ENCODE measurements at places on chromosomes 1 and 21.

DNA sequence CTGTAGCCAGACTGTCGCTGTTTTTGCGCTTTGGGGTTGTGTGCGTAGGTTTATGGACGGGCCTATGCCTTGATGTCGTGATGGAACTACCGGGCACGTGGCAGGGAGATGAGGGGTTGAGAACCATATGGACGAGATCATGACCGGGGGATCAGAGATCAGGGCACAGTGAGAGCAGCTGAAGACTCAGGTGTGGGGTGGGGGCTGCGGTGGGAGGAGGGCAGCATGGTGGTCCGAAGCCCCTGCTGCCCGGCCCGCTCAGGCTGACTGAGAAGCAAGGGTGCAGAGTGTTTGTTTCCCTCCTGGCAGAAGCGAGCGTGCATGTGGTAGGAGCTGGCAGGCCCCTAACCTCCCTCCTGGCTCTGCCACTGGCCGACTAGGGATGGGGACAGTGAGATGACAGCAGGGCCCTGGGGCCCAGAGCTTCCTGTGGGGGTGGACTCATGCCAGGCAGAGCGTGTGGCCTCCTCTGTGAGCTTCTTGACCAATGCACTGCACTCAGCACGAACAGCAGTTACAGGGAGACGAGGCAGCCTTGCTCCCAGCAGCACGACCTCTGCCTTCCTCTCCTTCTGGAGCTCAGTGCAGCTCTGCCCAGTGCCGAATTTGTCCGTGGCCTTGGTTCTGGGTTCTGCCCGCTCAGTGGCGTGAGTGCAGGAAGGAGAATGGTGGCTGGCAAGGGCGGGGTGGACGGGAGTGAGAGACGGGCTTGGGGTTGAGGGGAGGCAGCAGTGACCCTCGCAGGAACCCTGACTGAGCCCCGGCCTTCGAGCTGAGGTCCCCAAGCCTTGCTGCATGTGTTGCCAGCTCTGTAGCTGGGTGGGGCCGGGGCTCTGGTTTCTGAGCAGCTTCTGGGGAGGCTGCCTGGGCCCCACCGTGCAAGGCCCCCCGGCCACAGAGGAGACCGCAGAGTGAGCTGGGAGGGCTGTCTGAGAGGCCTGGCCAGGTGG, 22.2 kb upstream of the LRRC3 start:
- no peak for DNase-seq

GRCh38 chr1:2976180-2976562, 45.1 kb upstream of the ACTRT2 start:
- DNase-seq: no peak

GRCh38 chr1:3074297-3074741, 5.3 kb downstream of the PRDM16 start:
- DNase-seq: no peak

- peak; percentile 18 for DNase-seq
Measured at GRCh38 chr1:201888282-201889089, at the start of gene SHISA4. TSS of gene SHISA4 (plus strand) at chr1:201888898. CDS start at chr1:201888995, 97 bp downstream.

- DNase-seq: no peak
Measured at GRCh38 chr1:174920093-174920492, 79.7 kb upstream of the CACYBP start.

DNA sequence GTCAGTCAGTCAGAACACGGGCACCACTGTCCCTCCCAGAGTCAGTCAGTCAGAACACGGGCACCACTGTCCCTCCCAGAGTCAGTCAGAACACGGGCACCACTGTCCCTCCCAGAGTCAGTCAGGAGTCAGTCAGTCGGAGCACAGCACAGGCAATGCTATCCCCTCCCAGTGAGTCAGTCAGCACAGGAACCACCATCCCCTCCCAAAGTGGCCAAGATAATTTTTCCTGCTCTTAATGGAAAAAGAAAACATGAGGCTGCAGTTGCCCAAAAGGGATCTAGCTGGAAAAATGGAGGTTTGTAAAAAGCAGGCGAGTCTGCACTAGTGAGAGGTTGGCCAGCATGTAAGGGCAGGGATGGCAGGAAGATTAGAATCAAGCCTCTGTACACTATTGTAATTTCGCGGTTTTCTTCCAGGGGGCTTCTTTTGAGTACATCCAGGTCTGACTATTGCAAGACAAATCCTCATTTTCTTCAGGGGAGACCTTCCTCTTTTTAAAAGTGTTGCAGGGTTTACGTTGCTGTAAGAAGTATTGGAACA, 213.8 kb downstream of the SIPA1L2 start:
- DNase-seq: no peak

- no peak for DNase-seq
Measured at GRCh38 chr1:85295006-85295431, 18.6 kb upstream of the BCL10 start.

DNA sequence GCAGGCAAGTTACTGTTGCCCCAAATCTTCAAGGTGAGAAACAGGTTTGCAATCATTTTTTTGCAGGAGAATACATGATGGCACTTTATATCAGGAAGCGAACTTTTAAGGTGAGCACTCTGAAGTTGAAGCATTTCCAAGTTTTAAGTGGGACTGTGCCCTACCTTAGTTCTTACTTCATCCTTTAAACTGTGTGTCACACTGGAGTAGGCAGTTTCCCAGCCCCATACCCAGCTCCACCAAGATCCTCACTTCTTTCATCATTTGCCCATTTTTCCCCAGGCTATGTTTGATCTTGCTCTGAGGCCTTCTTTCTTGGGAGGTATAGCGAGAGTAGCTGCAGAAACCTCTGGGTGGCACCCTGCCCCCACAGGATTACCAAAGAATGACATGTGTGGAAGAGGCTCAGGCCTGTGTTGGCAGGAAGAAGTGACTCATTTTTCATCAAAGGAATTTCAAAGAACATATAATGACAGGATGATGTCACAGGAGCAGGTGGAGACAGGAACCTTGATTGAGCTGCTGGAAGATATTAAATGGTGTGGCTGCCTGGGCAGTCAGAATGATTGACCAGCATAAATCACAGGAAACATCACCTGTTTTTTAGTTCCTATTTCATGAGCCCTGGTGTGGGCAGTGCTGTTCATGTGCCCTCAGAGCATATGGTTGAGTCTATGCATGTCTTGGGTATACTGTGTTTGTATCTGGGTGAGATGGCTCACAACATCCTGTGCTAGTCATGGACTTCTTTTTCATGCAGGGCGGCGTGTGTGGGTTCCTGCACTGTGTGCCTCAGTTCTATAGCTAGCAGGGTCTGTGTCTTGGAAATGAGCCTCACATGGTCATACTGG, 20.8 kb upstream of the MACF1 start:
- peak; percentile 93 for DNase-seq

- no peak for DNase-seq
Measured at GRCh38 chr1:190679983-190680382, 202.3 kb upstream of the BRINP3 start.

- DNase-seq: no peak
Measured at GRCh38 chr1:87720561-87720960, 391.9 kb downstream of the LMO4 start.

- DNase-seq: peak; percentile 65
Measured at GRCh38 chr1:234987415-234988154, 141.1 kb downstream of the TOMM20 start.

- DNase-seq: no peak
Measured at GRCh38 chr1:36217670-36218069, 6.6 kb upstream of the THRAP3 start.

DNA sequence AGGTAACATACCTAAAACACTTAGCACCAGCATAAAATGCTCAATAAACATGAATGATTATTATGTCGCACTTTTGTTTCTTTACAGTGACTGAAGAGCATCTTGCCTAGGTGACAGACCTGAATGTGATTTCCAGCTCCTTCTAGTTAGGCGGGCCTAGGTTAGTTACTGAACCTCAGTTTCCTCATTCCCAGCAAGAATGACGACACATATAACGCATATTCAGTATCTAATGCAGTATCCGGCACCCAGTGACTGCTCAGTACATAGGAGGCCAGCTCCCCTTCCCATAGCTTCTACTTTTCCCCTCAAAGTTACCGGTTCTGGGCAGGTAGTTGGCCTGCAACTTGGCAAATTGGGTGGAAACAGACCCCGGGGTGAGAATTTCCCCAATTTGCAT, 763 bp downstream of the AUNIP start:
- DNase-seq: no peak

GRCh38 chr1:209038735-209039134, 544.8 kb upstream of the CAMK1G start:
- DNase-seq: no peak

GRCh38 chr1:216843409-216843808, 120.2 kb upstream of the ESRRG start:
- no peak for DNase-seq

GRCh38 chr1:24327891-24328290, 8.7 kb downstream of the GRHL3 start:
- DNase-seq: no peak

DNA sequence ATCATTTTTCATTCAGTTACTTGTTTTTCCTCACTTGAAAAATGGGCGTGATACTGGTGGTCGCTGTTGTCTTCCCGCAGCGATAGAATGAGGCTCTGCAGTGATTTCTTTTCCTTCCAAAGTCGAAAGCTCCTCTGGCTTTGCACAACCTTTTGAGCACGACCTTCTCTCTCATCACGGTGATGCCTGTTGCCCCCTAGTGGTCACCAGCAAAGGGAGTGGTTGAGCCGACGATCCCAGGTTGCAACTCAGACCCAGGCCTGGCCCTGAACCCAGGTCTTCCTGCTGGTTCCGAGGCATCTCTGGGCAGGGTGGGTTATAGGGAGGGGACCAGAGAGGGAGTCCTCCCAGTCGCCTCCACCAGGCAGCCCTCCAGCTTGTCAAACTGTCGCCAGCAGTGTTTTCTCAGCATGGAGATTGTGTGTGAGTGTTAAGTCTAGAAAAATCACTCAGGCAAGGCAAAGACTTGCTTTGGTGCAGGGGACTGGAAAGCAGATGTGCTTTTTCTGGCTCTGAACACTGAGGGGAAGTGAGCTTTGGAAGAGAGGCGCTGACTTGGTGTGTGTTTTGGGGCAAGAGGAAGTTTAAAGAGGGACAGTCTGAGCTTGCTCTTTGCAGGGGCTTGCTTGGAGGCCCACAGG, 285.3 kb downstream of the CAMTA1 start:
- DNase-seq: peak; percentile 67

- DNase-seq: no peak
Measured at GRCh38 chr1:94068096-94068998, 52.6 kb downstream of the ABCA4 start.

GRCh38 chr1:101026430-101026788, 825 bp upstream of the DPH5 start:
- DNase-seq: no peak

DNA sequence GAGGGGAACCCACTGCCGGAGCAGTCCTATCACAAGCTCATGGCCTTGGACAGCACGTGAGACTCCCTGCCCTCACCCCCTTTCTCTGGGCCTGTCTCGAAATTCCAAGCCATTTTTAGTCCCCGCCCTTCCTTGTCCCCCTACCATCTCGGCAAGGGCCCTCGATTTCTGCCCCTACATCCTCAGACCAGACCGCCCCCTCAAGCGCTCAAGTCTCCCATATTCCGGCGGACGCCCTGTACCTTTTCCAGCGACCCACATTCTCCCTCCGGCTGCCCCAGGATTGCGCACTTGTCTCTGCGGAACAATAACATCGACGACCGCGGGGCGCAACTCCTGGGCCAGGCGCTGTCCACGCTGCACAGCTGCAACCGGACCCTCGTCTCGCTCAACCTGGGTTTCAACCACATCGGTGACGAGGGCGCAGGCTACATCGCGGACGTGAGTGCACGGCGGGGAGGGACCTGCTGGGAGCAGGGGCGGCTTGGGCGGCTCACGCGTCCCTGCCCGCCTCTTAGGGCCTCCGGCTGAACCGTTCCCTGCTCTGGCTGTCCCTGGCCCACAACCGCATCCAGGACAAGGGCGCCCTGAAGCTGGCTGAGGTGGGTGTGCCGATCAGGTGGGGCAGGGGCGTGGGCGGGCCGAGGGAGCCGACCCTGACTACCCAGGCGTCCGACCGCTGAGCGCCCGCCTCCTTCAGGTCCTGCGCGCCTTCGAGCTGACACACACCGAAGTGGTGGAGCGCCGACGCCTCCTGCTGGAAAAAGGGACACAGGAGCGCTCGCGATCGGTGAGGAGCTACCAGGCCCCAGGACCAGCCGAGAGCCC, 7.0 kb downstream of the LRRC71 start:
- peak; percentile 83 for DNase-seq

DNA sequence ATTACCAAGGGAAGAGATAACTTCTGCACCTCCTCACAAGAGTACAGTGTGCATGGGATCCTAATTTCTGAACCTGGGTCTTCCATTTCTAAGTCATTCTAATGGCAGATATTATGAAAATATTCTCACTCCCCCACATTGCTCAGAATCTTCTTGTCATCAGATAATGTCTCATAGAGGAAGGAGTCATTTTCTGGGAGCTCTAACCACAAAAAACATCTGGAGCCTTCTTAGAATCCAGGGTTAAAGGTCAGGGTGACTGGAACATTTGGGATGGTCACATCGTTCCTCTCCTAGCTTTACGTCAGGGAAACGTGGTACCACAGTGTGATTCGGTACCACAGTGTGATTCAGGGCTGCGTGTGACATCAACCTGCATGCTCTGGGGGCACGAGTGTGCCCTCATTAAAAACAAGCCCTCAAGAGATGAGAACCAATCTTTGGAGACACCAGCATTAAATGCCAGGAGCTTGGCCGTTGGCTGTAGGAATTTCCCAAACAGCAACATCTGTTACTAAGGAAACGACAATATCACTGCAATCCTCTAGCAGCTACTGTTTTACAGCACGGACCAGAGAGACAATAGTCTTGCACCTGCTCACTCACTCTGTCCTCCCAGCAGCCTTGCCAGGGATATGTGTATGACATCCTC, 179.1 kb downstream of the PSMG1 start:
- peak; percentile 45 for DNase-seq

DNA sequence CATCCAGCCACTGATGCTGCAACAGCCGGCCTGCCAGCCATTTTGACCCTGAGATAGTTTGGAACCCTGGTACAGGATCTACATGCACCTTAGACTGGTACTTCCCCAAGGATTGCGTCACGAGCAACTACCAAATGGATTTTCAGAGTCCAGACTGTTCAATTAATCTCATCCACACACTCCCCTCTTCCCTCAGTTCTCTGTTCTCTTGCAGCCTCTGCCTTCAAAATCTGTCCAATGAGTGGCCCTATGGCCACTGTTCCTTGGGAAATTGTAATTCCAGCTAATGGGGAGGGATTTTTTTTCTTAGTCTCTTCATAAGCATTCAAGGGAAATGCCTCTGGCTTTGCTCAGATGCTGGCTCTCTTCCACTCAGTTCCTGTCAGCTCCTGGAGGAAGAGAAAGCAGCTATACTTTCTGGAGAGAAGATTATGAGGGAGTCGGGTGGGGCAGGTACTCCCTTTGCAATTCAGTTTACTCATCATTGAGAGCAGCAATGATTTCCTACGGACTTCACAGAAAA, 19.8 kb upstream of the UAP1 start:
- DNase-seq: no peak

- no peak for DNase-seq
Measured at GRCh38 chr1:1075148-1075935, 1.2 kb upstream of the RNF223 start.

GRCh38 chr1:110734133-110734680, 59.5 kb upstream of the KCNA3 start:
- no peak for DNase-seq

GRCh38 chr1:114668373-114668772, 1.5 kb downstream of the DENND2C start:
- no peak for DNase-seq

Data from activated CD8-positive, alpha-beta T cell treated with anti-CD3 and anti-CD28 coated beads for 36 hours (primary cell).